Substantia nigra (tissue), 51 donors: ENCODE measurements at places on chromosomes 16 and 17.
A peak's percentile ranks its signal among the peaks of the same experiment; 100 is the strongest.

DNA sequence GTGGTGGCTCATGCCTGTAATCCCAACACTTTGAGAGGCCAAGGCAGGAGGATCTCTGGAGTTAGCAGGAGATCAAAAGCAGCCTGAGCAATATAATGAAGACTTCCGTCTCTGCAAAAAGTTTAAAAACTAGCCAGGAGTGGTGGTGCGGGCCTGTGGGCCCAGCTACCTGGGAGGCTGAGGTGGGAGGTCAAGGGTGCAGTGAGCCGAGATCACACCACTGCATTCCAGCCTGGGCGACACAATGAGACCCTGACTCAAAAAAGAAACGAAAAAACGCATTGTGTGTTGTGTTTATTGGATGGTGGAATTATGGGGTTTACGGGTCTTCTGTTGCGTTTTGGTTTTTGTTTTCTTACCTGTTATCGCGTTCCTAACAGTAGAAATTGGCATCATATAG lies 863 bp upstream of the DDX19A start:
- no peak for DNase-seq

GRCh38 chr17:71798701-71799100 lies 322.1 kb upstream of the SOX9 start:
- no peak for DNase-seq

DNA sequence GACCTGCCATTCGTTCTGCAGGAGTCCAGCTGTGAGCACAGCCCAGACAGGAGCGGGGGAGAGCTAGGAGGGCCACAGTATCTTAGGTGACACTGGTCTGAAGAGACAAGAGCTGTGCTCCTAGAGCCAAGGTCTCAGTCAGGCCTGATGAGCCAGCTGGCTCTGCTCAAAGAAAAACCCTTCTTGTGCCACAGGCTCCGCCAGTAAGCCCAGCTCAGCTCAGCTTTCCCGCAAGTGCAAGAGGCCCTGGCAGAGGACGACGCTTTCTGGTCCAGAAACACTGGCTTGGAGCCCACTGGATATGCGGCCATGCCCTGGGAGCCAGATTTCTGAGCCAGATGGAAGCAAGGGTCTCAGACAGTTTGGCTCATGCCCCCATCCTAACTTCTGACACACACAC lies 23.9 kb downstream of the PEMT start:
- DNase-seq, result peak; percentile 57

DNA sequence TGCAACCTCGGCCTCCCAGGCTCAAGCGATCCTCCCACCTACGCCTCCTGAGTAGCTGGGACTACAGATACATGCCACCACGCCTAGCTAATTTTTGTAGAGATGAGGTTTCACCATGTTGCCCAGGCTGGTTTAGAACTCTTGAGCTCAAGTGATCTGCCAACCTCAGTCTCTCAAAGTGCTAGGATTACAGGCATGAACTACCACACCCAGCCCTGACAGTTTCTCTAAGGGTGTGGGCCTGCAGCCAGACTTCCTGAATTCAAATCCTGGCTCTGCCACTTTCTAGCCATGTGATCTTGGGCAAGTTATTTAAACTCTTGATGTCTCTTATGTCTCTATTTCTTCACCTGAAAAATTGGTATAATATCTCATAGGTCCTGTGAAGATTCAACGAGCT lies 5.6 kb downstream of the CUEDC1 start:
- DNase-seq, result no peak

DNA sequence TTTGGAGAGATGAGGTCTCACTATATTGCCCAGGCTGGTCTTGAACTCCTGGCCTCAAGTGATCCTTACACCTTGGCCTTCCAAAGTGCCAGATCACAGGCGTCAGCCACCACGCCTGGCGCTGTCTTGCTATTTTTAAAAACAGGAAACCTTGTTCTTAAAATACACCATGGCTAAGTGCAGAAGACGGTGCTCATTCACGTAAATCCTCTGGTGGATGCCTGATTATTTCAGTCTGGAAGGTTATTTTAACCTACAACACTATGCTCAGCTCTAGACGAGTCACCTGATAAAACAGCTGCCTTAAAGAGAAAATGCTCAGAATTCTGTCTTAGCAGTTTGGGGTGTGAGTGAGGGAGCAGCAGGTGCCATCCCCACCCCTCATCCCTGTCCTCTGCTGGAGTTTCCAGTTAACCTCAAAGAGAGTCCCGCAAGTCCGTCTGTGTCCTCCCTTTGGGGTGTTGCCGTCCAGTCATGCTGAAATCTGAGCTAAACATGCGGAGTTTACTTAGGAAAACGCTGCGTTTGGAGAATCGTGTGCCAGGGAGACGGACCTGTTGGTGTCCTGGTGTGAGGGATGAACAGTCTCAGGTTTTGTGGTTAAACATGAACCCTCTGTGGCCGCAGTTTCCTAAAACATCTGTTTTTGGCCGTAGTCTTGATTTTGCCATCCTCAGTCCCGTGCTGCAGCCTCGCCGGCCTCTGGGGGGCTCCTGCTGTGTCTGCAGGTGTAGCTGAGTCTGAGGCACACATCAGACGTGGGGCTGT lies 17.1 kb downstream of the SPG7 start:
- DNase-seq, result no peak

- no peak for DNase-seq
Measured at GRCh38 chr17:57578608-57579225, 166.4 kb downstream of the CCDC182 start.

GRCh38 chr16:11076259-11077018 lies 132.1 kb downstream of the CLEC16A start:
- no peak for DNase-seq

- no peak for DNase-seq
Measured at GRCh38 chr16:84818989-84819643, 669 bp upstream of the CRISPLD2 start.

- no peak for DNase-seq
Measured at GRCh38 chr16:60120586-60120985, 1386.5 kb upstream of the GOT2 start.

GRCh38 chr16:85446951-85447692 lies 166.0 kb upstream of the GSE1 start:
- DNase-seq, result no peak

DNA sequence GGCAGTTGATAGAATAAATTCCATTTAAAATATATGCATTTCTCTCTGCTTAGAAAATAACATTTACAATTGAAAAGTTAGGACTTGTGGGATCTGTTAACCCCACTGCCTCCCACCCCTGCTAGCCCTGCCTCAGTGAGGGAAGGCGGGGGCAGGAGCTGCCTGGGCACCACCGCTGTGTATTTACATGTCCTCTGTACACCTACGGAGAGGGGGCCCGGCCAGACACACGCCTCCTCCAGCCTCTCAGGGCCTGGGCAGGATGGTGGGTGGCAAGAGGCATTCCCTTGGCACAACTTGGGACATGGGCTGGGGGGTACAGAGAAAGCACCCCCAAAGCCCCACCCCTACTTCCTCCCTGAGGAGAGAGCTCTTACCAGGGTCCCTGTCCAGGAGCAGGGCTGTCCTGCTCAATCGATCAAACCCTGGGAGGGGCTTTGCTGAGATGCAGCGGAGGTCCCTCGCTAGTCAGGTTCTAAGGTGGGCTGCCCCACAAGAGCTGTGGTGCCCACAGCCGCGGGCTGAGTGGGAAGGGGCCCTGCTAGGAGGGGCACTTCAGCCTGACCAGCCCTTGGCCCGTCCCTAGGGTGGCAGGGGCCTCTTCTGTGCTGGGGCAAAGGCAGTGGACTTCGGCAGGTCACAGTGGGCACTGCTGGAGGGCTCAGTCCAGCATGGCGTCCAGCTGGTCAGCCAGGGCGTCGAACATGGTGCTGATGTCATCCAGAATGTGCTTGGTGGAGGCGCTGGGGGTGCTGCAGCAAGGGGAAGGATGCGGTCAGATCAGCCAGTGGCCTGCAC lies 14.7 kb downstream of the CASKIN2 start:
- DNase-seq, result no peak

- DNase-seq, result peak; percentile 50
Measured at GRCh38 chr17:8409966-8410882, 12.6 kb upstream of the RNF222 start.

DNA sequence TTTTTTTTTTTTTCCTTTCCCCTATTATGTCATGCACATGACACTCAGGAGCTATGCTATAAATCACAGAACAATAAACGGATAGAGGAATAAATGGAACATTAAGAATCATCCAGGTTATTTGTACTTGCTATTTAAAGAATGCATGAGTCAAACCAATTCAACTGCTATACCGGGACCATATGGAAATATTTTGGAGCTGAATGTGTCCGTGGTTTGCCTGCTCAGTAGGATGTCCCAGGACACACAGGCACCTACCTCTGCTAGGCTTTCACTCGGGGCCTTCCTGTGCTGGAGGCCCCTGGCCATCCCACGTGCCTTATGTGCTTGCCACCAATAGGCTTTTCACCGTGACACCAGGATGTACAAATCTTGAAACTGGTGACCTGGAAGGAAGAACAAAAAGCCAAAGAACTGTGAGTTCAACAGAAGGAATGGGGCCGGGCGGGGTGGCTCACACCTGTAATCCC lies 15.3 kb upstream of the SEC14L1 start:
- DNase-seq, result no peak

GRCh38 chr17:6903326-6903900 lies 71.9 kb upstream of the TEKT1 start:
- DNase-seq, result no peak

- no peak for DNase-seq
Measured at GRCh38 chr16:77298418-77299360, 99.5 kb downstream of the SYCE1L start.

- DNase-seq, result no peak
Measured at GRCh38 chr16:2027024-2028010, 615 bp downstream of the NHERF2 start.

DNA sequence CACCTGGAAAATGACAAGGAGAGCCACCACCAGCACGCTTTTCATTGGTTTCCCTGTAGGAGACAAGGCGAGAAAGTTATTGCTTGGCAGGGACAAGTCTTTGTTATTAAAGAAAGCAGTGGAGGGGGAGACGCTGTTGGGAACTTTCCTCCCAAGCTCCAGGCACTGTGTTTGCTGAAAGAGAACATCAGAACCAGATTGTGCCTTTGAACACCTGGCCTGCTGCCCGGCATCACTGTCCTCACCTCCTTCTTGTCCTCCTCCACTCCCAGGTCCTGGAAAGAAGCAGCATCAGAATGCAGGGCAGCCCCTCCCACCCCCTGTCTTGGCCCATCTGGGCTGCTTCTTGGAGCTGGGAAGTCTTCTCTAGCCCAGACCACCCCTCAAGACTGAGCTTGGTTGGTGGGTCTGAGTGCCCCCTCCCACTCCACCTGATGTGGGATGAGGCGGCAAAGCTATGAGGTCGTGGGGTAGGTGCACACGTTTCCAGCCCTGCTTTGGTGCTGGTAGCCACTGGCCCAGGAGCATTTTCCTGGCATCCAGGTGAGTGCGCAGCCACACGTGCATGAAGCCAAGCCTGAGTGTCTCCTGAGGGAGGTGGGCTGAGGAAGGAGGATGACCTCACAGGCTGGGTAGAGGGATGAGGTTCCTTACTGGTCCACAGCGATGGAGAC lies 6.2 kb downstream of the CCR7 start:
- no peak for DNase-seq

DNA sequence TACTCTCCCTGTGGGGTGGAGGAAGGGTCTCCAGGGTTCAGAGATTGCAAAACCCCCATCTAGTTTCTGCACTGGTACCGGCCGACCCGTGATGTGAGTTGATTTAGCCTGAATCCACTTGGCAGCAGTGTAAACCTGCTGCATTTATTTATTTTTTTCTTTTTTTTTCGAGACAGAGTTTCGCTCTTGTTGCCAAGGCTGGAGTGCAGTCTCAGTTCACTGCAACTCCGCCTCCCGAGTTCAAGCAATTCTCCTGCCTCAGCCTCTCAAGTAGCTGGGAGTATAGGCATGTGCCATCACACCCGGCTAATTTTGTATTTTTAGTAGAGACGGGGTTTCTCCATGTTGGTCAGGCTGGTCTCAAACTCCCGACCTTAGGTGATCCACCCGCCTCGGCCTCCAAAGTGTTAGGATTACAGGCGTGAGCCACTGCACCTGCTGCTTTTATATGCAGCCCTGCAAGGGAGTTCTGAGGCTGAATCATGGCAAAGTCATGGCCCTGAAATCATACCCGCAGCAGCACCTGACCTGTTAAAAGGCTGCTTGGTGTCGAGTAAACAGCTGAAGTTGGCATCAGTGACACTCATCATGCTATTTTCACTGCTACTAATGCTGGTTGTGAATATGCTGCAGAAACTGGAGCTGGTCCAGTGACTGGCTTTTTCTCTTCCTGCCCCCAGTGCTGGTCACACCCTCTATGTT lies 21.4 kb downstream of the DEXI start:
- DNase-seq, result no peak

GRCh38 chr17:65079489-65079900 lies 23.0 kb upstream of the GNA13 start:
- peak; percentile 58 for DNase-seq

DNA sequence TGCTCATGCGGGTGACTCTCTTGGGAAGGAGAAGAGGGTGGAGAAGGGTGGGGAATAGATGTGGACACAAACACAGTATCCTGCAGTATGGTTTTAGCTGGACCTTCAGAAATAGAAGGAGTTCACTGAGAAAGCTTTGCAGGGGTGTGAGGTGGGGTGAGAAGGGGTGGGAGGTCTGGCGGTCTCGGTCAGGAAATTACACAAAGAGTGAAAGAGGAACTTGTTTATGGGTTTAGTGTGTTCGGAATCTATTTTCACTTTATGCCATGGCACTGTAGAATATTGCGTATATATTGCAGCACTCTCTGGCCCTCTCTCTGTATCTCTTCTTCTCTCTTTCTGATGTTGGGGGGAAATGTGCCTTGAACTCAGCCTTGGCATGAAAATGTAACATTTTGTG lies 148.2 kb upstream of the GOT2 start:
- no peak for DNase-seq

GRCh38 chr16:72845322-72846020 lies 202.5 kb downstream of the ZFHX3 start:
- no peak for DNase-seq

DNA sequence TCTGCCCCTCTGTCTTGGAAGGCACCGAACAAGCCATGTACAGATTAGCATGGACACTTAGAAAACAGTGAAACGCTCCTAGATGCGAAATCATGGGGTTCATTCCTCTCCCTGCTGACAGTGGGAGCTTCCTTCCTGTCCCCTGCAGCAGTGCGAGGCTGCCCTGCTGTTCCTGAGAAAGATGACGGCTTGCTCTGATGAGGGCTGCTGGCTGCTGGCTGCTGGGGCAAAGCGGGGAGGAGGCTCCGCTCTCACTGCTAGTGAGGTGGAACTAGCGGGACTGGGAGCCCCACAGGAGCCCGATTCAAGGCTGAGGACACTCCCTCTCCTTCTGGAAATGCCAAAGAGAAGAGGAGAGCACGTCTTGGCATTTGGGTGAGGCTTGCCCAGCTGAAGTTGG lies 25.9 kb upstream of the CACNG4 start:
- DNase-seq, result no peak

GRCh38 chr17:49631496-49631895 lies 46.4 kb downstream of the SPOP start:
- DNase-seq, result no peak

DNA sequence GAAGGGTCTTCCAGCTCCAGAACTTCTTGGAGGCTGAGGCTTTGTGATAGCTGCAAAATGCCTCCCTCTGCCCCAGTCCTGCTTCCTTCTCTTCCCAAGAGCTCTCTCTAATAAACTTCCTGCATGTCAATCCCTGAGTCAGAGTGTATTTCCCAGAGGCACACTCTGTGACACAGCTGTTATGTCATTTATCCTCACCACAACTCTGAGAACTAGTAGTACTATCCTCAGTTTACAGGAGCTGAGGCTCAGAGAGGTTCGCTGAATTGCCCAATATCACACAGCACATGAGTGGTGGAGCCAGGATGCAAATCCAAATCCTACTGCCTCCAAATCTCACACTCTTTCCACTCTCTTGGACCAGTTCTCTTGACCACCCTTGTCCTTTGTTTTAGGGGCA lies 20.0 kb downstream of the UNC45B start:
- DNase-seq, result no peak

GRCh38 chr16:57388359-57389086 lies 16.0 kb upstream of the CCL17 start:
- DNase-seq, result no peak
